ENCODE measurements at places on chromosomes 16 and 17. TPM values are rescaled to one million over a fixed set of nuclear protein-coding genes. Genes with fewer than 3 reads are reported as not detected.

The FBRS gene
- total RNA-seq: 22.2 TPM

The KCNH4 gene
- not detected for total RNA-seq

The PRDM7 gene
- total RNA-seq: not detected

The SLC38A10 gene
- 71.6 TPM for total RNA-seq

The MYH8 gene
- total RNA-seq: not detected

The KRT15 gene
- 0.11 TPM for total RNA-seq

The KIF2B gene
- not detected for total RNA-seq

The FN3K gene
- 2.4 TPM for total RNA-seq
